ENCODE measurements at places on chromosomes 12 and 14. TPM values are rescaled to one million over a fixed set of nuclear protein-coding genes. Genes with fewer than 3 reads are reported as not detected.

The KLRB1 gene
- total RNA-seq: not detected

The PPM1H gene
- 17.0 TPM for total RNA-seq

The TMPO gene
- total RNA-seq: 268 TPM

- DNase-seq: no peak
These were observed 21.6 kb upstream of the MED13L start for GRCh38 chr12:116299064-116299463.

- no peak for DNase-seq
These were observed 394.2 kb downstream of the DPF3 start for GRCh38 chr14:72499746-72500145.
